ENCODE measurements at places on chromosomes 12 and 14.

GRCh38 chr12:55891310-55891709 lies 36.4 kb downstream of the PYM1 start:
- no peak for DNase-seq

DNA sequence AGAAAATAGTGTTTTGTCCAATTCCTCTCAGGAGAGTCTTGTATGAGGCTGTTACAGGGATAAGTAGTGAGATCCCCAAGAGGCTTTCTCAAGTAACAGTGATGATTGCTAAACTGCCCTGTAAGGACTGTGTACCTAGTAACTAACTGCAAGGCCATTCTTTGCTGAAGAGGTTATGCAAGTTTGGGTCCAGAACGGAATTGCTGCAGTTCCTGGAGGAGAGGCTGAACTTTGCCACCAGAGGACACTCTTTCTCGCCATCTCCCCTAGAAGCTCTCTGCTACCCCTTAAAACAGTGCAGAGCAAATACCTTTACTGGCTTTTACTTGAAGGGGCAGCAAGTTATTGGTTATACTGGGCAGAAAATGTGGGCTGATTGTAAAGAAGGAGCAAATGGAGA lies 180.0 kb downstream of the RBM19 start:
- DNase-seq = no peak

DNA sequence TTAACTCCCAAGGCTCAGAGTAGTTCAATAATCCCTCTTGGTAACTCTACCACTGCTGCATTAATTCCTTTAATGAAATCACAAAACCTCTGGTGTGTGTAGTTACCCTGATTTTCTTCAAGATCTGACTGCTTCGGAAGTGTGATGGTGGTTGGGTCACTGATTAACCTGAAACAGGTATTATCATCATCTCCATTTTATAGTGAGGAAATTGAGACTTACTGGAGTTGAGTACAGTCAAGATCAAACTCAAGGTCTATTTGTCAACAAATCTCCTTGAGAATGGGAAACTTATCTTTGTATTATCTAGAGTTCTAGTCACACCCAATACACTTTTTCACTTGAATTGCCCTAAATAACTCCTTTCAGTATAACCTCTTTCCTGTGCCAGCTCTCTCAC lies 233.5 kb downstream of the BTG1 start:
- DNase-seq = no peak

DNA sequence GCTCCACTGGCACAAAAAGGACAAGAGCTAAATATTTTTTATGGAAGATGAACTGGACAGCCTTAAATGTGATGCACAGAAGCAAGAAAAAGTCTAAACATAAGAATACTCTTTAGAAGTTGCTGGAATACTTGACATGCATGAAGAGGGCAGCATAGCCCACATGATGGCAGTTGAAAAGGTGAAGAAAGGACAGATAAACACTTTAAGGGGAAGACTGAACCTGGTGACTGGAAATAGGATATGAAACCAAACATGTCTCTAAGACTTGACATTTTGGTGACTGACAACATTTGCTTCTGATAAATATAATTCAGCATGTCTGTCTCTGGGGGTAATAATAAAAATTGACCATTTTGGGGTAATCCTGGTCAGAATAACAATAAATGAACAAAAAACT lies 273.1 kb downstream of the CCDC91 start:
- DNase-seq = no peak

DNA sequence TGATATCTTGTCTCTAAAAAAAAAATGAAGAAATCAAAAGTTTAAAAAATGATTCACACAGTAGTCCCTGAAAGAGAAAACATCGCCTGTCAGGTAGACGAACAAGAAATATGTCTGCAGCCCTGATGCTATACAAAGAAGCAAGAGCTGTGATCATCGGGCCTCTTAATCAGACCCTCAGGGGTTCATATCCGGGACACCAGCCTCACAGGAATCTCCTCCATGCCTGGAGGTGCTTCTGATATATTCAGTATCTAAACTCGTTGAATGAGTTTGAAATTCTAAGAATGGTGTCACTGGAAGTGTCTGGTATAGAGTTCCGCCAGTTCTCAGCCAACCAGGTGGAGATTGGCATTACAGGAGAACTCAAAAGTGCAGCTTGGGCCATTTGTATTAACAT lies 64.7 kb downstream of the KSR2 start:
- no peak for DNase-seq

- DNase-seq = no peak
These were observed 171.7 kb downstream of the SLC5A8 start for GRCh38 chr12:101038289-101038871.

GRCh38 chr14:38285962-38286361 lies 30.1 kb upstream of the CLEC14A start:
- DNase-seq = no peak

DNA sequence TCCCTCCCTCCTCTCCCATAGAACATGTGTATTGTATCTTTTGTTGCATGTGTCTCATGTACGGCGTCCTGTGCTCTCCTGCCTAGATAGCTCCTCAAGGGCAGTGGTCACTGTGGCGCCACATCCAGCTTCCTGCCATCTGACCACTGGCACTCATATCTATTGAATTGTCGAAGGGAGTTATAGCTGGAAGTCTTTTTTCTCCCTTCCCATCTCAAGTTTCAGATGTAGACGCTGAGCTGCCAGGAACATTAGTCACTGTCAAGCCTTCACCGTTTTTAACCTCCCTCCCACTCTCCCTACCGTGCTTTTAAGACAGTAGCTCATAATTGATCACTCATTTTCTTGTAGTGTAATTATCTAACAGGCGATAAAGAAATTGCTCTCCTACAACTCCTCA lies 33.0 kb downstream of the MTHFD1 start:
- no peak for DNase-seq

GRCh38 chr12:131897276-131897675 lies 2.9 kb downstream of the ULK1 start:
- no peak for DNase-seq

GRCh38 chr12:3034067-3034750 lies 43.0 kb upstream of the TSPAN9 start:
- peak; percentile 81 for DNase-seq

DNA sequence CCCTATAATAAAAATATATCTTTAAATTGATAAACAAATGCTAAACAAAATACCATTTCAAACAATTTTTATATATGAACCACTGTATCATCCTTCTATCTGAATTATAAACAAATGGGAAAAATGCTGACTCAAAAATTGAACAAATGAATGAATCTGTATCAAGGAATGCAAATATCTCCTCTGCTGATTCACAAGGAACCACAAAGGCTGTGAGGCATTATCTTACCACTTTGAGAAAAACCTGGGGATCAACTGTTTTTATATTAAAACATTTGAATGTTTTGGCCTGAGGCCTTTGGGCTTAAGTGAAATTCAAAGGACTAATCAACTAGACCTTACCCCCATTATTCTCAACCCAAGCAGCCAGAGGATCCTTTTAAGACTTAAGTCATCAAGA lies 86.3 kb downstream of the EML5 start:
- no peak for DNase-seq

DNA sequence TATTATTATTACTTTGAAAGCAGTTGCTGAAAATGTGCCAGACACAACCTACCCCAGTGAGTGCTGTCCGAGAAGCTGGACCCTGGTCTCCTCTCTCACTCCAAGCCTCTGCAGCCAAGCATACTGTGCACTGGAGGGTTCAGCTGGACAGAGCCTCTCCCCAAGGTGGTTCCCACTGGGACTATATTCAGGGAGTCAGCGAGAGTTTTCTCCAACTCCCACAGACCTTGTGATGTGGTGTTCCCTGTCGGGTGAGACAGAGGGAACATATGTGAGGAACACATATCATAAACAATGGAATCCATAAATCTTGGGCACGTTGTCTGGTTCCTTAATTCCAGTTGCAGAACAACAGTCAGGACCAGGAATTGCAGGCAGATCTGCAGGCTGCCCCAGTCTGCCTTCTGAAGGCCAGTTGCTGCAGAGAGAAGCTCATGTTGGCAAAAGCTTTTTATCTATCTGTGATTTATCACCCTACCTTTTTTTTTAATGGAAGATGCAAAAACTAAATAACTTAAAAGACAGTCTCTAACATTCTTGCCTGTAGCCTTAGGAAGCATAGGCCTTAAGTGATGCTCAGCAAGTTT lies 619.8 kb upstream of the TBX3 start:
- no peak for DNase-seq

Data from GM12891 (cell line).